ENCODE measurements at places on chromosomes 4 and X. TPM values are rescaled to one million over a fixed set of nuclear protein-coding genes. Genes with fewer than 3 reads are reported as not detected.

FAAH2 gene
- 0.46 TPM for total RNA-seq

PDGFRA gene
- 181 TPM for total RNA-seq

GLUD2 gene
- 1.2 TPM for total RNA-seq

F11 gene
- total RNA-seq, result not detected

NXF2 gene
- total RNA-seq, result not detected

RP2 gene
- total RNA-seq, result 10.0 TPM

TET2 gene
- total RNA-seq, result 27.0 TPM

STK26 gene
- total RNA-seq, result 15.9 TPM

ELMOD2 gene
- total RNA-seq, result 13.9 TPM

RADX gene
- 1.7 TPM for total RNA-seq

PPEF2 gene
- total RNA-seq, result not detected

XAGE1A gene
- total RNA-seq, result not detected

BBS12 gene
- 3.0 TPM for total RNA-seq

ZNF275 gene
- total RNA-seq, result 18.4 TPM

FABP2 gene
- not detected for total RNA-seq

TMEM150C gene
- total RNA-seq, result 3.3 TPM

TASL gene
- 0.75 TPM for total RNA-seq

CSN1S1 gene
- not detected for total RNA-seq
